ENCODE measurements at places on chromosomes 13 and 19.

- no peak for DNase-seq
These were observed 330.2 kb downstream of the KLF12 start for GRCh38 chr13:73803997-73804396.

- DNase-seq, result no peak
These were observed 320.6 kb downstream of the GPC5 start for GRCh38 chr13:91719033-91719432.

- no peak for DNase-seq
These were observed 10.3 kb downstream of the DYRK1B start for GRCh38 chr19:39823686-39824085.

GRCh38 chr19:14550201-14550754, 20.9 kb downstream of the TECR start:
- DNase-seq, result no peak

- DNase-seq, result no peak
These were observed 100.6 kb upstream of the FRY start for GRCh38 chr13:31930901-31931522.

DNA sequence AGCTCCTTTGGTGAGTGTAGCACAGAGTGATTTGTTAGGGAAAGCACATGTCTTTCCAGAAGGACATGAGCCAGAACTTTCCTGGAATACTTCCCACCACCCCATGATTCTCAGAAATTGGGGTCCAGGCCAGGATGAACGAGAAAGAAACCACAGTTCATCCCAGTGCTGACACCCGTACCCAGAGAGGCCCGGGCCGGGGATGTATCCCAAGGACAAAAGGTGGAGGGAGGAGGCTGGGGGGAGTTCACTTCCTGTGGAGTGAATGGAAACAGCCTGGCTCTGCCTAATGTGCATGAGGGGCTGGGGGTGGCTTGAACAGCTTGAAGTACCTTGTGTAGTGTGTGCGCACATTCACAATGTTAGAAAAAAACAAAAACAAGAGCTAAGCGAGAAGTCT, 47.5 kb downstream of the CDADC1 start:
- DNase-seq, result no peak

DNA sequence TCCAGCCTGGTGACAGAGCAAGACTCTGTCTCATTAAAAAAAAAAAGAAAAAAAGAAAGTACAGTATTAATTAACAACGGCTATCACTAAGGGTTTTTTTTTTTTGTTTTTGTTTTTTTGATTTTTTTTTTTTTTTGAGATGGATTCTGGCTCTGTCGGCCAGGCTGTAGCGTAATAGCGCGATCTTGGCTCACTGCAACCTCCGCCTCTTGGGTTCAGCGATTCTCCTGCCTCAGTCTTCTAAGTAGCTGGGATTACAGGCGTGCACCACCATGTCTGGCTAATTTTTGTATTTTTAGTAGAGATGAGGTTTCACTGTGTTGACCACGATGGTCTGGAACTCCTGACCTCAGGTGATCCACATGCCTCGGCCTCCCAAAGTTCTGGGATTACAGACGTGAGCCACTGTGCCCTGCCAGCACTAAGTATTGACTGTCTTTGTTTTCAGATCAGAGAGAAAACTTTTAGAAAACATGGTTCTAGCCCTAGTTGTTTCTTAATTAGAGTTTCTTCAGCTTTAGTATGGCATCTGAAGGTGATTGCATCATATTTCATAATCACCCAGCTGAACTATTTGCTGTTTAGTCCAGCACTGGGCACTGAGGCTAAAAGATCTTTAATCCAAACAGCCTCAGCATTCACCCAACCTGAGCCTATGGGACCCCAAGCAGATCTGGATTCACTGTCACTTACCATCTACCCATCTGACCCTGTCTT, 2.7 kb upstream of the GATAD2A start:
- no peak for DNase-seq

DNA sequence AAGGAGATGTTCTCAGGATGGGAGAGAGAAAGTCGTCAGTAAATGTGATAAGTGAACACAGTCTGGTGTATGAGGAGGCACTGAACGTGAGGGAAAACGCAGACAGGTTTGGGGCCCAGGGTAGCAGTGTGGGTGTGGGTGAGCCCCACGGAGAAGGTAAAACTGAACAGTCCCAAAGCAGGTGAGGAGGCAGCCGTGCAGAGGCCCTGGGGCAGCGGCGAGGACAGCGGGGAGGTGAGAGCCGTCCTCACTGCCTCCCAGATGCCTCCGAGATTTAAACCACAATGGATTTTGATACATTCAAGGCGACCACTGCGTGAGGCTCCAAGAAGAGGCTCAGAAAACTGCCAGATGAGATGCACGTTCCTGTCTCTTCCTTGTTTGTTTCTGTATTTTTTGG, 14.5 kb upstream of the SHC2 start:
- no peak for DNase-seq

DNA sequence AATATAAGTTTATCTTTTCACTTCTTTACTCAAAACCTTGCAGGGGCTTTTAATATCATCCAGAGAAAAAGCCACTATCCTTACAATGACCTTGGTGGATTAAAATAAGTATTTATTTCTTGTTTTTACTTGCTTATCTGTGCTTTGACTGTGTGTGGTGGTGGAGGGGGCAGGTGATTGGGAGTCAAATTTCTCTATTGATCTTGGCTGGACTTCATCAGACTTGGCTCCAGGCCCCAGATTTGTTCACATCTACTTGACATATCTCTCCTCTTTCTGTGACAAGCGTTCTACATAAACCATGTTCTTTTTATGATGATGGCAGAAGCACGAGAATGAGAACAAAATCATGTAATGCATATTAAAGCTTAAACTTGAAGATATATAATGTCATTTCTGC, 670.8 kb downstream of the PCDH17 start:
- no peak for DNase-seq
